ENCODE measurements at places on chromosomes 13 and 19.

DNA sequence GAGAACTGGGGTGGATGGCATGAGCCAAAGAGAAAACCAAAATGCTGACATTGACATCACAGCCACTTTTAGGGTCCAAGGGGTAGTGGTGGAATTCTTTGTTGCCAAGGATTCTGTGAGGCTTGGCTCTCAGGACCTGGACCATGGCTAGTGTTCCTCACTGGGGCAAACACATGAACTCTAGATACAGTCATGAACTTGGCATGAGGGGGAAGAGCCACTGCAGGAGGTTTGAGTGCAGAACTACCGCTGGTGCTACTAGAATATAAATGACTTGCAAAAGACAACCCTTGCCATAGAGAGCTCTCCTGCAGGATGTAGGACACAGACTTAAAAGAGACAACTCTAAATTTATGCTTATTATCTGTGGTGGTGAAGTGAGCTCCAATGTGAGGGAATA is 29.8 kb upstream of the FRY start:
- no peak for DNase-seq

GRCh38 chr13:48510698-48511097 is 22.2 kb downstream of the RCBTB2 start:
- no peak for DNase-seq

DNA sequence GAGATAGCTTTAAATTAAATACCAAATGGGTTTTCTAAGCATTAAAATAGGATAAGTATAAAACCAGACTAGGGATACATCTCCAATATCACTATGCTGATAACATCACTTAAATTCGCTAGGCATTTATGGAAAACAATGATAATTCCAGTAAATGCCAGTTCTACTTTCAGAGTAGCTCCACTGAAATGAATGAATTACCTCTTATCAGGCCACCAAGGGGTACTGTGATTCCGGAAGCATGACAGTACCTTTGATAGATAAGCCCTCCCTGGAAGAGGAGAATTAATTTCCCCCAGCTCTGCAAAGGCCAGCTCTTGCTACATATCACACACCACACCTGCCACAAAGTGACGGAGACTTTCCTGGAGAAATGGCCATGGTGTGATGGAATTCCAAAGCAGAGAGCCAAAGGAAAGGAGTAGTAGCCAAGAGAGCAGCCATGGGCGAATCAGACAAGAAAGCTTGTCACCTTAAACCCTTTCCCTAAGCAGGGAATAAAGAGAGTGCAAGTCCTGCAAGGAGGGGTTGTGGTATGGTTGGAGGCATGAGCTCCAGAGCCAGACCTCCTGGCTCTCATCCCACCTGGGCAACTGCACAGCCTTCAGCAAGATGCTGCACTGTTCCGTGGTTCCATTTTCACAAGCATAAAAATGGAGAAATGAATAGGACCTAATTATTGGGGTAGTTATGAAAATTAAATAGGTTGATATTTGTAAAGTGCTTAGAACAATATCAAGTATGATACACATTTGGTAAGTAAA is 423.1 kb downstream of the FGF14 start:
- DNase-seq, result no peak

- no peak for DNase-seq
Observed at GRCh38 chr13:111922086-111922485, 144.9 kb upstream of the SOX1 start.

DNA sequence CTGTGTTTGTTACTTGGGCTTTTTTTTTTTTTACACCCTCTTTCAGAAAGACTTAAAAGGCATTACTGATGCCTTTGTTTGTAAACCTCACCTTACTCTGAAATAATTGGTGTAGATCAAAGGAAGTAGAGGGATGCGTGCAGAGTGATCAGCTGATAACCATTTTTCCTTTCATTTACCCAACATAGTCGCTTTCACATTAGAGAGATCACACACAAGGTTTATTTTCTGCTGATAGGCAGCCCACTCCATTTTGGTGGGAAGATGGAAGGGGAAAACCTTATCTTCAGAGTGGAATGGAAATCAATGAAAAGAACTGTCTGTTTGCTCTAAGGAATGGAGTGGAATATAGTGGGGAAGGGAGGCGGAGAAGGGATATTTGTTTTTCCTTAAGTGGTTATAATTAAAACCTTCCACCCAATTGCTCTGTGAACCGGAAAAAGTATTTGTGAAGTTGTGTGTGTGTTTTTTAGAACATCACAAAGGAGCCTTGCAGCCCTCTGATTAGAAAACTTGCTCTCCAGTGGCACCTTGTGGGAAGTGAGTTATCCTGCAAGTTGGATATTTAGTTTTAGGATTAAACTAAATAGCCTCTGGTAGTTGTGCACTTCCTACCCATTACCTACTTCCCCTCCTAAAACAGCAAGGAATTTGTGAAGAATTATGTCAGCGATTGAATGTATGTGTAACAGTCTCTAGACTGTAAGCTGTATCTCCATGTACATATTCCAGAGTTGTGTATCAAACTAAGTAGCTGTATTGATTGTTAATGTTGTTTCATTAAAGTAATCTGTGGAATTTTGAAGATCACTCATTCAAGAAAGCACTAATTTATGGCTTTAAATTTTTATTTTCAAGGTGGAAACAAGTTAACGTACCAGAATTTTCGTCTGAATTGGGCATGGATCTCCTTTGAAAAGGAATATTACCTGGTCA is 76.8 kb downstream of the FREM2 start:
- DNase-seq, result peak; percentile 76

All from midbrain (tissue), 1 donor.